Lung (tissue), 17 donors: ENCODE measurements at places on chromosomes 1 and 21. TPM values are rescaled to one million over a fixed set of nuclear protein-coding genes. Genes with fewer than 3 reads are reported as not detected.
A peak's percentile ranks its signal among the peaks of the same experiment; 100 is the strongest.

DNA sequence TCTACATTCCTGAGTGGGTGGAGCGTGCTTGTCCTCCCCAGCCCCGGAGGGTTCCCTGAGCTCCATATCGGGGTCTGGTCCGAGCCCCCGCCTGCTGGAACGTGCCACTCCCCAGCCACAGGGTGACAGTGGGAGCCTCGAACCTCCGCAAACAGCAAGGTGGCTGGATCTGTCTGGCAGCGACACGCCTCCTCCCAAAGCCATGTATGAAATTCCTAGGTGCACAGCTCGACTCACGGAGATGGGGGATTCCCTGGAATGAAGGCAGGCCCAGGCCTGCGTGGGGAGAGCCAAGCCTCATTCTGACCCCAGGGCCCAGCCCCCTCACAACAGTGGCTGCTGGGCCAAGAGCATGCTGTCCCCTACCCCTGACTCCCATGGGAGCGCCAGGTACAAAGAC is 32.9 kb downstream of the TP73 start:
- DNase-seq, result no peak

Gene FAM163A
- total RNA-seq, result 0.09 TPM

GRCh38 chr1:59178339-59179187 is 118.3 kb upstream of the FGGY start:
- DNase-seq, result peak; percentile 93

- no peak for DNase-seq
These were observed 675.1 kb upstream of the CXADR start for GRCh38 chr21:16837721-16838120.

Gene TMEM269
- total RNA-seq, result 0.09 TPM

DNA sequence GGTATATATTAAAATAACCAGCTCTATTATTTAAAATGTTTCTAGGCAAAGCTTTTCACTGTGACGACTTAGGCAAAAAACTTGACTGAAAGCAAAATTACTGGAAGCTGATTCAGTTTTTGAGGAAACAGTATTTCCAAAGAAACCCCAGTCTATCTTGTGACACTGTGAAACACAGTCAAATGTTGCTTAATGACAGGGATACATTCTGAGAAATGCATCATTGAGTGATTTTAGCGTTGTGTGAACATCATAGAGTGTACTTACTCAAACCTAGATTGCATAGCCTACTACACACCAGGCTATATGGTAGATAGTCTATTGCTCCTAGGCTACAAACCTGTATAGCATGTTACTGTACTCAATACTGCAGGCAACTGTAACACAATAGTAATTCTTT is 116.9 kb upstream of the KCNK1 start:
- DNase-seq, result no peak

Gene FALEC
- total RNA-seq, result not detected

GRCh38 chr1:30730346-30731108 is 7.1 kb upstream of the MATN1 start:
- DNase-seq, result no peak
